ENCODE measurements at places on chromosomes 2 and 18.

DNA sequence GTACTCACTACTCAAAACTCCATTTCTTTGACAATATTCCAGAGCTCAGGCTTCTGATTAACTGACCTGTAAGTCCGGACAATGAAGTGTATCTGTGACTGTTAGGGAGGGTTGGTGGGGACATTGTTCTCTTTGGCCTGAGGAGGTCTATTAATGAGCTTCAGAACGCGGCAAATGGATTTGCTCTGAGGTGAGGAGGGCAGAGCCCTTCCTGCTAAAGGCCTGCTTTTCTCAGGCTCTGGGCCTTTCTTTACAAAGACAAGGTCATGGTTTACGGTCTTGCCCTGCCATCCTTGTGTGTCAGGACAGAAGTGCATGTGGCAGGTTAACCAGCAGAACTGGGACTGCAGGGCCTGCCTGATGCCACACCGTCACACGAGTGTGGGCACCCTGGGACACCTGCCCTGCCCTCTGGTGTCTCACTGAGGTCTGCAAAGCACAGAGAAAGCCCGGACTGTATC lies 7.2 kb downstream of the ALKAL2 start:
- DNase-seq: no peak

DNA sequence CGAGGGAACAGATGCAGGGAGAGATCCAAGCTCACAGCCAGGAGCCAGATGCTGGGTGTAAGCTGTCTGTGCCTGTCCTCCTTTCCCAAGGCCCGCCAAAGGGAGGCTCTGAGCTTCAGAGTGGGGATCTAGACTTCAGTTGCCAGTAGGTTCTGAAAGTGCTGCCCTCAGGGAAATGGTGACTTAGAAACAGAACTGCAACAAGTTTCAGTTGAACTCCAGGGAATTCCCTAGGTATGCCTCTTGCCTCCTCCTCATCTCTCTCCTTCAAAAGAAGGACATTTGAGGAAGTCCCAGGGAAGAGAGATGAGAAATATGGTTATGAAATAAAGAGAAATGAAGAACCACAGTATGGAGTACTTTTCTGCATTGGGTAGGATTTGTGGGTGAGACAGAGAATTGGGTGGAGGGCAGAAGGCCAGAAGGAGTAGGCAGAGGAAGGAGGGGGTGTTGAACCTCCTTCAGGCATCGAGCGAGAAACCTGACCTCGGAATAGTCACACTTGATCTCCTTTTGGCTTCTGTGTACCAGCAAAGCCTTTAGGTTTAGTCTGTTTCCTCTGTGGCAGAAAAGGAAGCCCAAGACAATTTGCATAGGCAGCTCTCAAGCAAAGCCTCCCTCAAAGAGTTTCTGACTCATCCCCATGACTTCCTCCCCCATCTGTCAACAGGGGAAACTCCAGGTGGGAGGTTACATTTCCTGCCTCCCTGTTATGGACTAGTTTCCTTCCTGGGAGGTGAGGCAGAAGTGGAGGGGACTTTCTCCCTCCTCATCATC lies 45.7 kb downstream of the QPCT start:
- peak; percentile 72 for DNase-seq

DNA sequence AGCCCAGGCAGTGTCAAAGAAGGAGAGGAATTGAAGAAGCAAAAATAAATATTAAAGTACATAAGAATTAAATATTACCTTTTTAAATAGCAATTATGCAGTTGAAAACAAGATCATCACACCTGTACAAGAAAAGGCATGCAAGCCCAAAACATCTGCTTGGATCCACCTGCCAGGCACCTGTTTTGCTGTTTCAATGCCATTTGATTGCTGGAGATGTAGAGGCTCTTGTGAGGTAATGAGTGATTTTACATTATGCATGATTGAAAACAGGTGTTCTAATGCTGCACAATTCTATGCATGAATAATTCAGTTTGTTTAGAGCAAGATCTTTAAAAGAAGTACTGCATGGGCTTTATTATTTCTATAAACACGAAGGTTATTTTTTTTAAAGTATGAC lies 700.6 kb upstream of the ZEB2 start:
- DNase-seq: no peak

DNA sequence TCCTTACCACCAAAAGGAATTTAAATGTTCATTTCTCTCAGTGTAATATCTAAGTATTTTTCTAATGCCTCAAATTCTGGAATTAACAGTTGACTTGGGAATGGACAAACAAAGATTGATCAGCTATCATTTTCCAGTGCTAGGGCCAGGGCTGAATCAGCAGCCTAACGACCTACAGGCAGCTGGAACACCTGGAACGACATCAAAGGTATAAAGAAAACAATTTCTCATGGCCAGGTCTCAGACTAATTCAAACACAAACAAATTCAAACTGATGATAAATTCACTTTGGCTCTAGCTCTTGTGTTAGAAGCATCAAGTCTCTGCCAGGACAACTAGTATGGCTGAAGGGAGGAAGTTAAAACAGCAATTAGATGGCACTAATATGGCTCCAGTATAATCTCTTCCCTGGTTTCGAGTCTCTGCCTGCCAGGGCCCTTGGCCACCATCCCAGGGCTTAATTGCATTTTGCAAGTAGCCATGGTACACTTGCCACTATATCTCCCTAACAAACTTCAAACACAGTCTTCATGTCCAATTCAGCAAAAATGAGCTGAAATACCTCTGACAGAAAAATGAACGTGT lies 70.2 kb upstream of the FSHR start:
- no peak for DNase-seq

DNA sequence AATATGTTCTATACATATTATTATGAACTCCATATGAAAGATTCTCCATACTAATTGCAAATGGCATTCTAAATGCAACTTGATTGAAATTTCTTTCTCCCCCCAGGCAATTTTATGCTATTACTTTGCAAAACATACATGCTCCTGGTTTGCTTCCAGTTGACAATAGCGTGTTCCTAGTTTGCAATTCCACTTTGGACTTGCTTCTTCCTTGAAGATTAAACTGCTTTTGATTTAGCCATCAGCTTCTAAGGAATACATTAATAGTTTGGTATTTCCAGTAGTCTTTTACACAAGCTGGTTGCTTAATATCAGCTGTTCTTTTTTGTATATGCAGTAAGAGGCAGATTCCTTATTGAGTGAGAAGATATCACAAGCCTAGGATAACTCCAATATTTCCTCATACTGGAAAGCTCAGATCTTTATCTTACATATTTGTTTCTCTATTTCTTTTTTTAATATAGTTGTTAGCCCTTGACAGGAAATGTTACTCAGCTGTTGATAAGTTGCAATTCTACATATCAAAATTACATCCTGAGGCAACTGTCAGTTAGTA lies 1941.7 kb upstream of the LRRTM1 start:
- DNase-seq: no peak

DNA sequence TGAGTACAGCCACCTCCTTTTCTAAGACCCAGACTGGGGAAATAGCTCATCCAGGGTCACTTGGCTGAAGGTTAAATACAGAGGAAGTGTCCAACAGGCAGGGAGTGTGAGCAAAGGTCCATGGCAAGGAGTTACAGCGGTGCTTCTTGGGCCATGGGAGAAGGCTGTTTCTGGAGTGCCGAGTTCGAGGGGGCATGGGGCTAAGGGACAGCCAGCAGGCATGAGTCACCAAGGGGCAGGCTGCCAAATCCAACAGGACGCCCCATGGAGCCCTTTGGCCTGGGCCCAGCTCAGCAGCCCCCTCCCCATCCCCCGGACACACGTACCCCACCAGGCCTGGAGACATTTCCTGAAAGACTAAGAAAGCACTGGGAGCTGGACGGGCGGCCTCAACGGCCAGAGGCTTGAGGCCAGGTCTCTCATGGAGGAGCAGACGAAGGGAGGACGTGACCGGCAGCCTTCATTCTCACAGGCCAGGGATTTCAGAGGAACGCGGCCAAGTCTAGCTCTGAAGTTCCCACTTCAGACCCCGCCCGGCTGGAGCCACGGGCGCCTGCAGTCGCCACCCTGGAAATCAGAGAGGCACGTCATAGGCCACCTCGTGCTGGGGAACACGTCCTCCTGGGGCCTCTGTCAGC lies 160.4 kb downstream of the SMAD7 start:
- no peak for DNase-seq

DNA sequence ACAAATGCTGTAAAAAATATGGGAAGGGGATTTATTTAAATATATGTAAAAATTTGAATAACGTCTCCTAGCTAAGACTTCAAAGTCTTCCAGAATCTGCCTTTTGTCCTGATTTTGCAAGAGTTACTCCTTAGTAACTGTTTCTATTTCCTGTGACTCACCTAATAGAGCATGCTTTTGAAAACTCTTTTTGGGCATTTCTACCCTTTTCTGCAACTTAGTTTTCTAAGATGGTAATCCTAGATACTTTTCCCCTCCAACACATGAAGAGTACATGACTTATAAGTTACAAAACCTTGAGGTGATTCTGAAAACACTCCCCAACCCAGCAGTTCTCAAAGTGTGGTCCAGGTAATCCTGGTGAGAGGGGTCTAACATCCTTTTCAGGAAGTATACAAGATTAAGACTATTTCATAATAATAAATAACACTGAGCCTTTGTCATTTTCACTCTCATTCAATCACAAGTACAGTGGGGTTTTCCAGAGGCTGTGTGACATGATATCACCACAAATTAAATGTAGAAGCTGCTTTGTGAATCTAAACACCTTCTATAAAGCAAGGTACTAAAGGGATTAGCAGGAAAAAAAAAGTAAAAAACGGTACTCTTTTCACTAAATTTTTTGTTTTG lies 31.9 kb downstream of the PPP4R3B start:
- peak; percentile 31 for DNase-seq

- DNase-seq: peak; percentile 65
Measured at GRCh38 chr2:64522843-64523428, 1.2 kb upstream of the AFTPH start.

GRCh38 chr18:11008505-11008904 lies 140.9 kb downstream of the PIEZO2 start:
- no peak for DNase-seq

DNA sequence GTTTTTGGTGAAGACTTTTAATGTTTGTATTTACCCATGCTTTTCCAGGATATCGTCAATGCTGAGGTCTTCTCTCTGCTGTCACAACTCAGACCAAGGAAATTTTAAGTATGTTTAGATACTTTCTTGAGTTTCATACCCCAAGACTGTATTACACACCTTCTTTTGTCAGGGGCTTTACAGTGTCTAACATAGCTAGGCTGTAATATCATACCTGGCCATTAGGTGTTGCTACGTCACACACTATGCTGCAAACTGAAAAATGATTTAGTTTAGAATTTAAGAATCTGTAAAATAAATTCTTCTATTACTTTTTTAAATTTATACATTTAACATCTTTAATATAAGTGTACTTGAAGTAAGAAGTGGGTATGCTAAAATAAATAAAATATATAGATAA lies 358.4 kb upstream of the NRP2 start:
- no peak for DNase-seq

- DNase-seq: no peak
Measured at GRCh38 chr2:28620291-28620793, 124.5 kb downstream of the PLB1 start.

GRCh38 chr2:198004173-198004572 lies 199.8 kb downstream of the PLCL1 start:
- DNase-seq: no peak

DNA sequence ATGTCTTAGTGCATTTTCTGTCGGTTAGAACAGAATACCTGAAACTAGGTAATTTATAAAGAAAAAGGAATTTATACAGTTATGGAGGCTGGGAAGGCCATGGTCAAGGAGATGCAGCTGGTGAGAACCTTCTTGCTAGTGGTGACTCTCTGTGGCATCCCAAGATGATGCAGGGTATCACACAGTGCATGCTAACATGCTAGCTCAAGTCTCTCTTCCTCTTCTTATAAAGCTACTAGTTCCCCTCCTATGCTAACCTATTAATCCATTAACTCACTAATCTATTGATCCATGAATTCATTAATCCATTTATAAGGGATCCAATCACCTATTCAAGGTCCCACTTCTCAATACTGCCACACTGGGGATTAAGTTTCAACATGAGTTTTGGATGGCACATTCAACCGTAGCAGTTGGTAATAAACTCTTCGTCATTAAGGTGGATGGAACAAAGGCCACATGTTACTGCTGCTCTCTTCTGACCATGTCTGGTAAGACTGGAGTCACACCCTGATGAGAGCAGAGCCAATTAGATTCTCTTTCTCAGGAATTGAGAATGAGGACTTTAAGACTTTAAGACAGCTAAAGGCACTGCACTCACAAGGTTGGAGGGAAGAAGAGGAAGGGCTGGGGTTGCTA lies 211.6 kb upstream of the SMAD7 start:
- no peak for DNase-seq

DNA sequence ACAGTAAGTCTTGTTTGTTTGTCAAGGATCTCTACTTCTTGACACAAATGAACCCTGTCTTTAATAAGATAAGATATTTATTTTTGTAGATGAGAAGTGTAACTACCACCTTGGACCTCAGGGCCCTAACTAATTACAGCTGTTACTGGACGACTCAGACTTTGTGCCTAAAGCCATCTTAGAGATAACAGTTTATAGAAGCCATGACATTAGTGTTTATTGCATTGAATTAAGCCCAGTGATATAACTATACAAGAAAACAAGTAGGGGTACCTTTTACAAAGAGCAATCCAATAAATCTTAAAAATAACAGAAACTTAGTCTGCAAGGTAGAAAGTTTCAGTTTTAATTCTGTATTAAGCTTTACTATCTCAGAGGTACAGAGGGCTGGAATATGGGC lies 119.0 kb downstream of the HIBCH start:
- no peak for DNase-seq

DNA sequence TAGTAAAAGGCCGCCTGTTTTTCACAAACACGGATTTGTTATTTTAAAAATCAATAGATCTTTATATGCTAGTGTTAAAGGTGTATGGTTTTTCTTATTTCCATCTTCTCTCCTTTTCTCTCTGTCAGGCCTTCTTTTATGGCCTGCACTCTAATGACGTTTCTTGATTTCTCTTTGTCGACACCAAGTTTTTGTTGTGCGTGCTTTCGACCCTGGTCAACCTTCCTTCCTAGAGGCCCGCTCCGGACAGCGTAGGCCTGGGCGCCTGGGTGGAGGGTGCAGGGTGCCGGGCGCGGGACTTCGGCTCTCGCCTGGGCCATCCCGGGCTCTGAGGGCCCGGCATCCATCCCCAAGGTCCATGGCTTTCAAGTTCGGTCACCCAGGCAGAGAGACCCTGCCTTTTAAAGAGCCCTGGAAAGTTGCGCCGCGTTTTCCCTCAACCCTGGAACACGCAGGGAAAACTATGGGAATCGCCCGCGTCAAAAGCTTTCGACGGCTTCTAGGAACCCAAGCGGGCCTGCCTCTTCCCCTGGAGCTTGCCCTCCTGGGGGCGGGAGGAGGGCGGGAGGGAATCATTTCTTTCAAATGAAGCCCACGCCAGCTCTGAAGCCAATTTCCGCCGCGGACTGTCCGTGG lies 4.1 kb upstream of the SATB2 start:
- DNase-seq: no peak

- DNase-seq: no peak
Measured at GRCh38 chr2:197710424-197711042, 5.4 kb downstream of the MARS2 start.

GRCh38 chr2:52402128-52402527 lies 1365.5 kb upstream of the CHAC2 start:
- no peak for DNase-seq

DNA sequence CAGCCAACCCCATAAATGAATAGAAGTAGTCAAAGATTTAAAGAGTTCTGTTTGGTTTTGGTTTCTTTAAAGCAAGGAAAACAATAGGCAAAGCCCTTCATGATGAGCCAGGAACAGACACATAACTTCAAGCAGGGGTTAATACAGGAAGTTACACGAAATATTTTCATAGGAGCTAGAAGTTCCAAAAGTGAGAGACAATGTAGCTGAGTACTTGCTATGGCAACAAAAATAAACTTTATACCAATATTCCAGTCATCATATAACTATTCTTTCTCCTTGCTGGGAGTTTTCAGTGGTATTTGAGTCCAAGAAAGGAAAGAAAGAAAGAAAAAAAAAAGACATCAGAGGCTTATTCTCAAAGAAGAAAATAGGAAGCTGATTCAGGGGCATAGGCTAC lies 56.2 kb downstream of the COBLL1 start:
- peak; percentile 35 for DNase-seq
